ENCODE measurements at places on chromosomes 2 and 18.

- DNase-seq = no peak
These were observed 22.6 kb downstream of the MYO5B start for GRCh38 chr18:50172367-50172766.

DNA sequence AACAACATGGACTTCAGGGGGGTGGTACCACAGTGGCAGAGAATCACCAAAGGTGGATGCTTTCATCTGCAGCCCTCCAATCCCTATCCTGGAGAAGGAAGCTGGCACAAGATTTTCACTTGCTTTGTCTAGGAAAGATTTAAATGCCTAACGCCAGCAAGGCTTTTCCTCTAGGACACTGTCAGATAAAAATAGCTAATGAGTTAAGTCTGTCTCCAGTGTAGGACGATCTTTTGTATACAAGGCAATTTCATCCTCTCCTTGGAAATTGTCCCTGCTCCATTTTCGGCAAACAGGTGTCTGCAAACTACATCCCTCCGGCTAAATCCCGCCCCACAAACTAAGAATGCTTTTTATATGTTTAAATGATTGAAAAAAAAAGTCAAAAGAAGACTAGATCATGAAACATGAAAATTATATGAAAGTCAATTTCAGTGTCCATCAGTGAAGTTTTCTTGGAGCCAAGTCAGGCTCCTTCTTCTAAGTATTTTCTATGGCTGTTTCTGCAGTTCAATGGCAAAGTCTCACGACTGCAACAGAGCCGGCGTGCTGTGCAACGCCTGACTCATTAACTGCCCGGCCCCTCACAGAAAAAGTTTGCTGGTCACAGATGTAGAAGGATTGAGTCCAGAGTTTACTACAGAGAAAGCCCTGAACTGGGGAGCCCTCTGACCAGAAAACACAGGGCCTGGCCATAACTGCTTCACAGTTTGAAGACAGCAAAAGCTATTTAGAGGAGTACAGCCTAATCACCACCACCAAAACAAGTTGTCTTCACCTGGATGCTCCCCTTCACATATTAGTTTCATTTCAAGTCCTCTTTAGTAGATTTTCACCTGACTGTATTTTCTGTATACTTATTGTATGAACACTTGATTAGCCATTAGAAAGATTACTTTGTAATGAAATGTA is 52.3 kb downstream of the PIEZO2 start:
- DNase-seq = no peak

GRCh38 chr2:120227111-120227991 is 4.2 kb upstream of the TMEM185B start:
- no peak for DNase-seq

DNA sequence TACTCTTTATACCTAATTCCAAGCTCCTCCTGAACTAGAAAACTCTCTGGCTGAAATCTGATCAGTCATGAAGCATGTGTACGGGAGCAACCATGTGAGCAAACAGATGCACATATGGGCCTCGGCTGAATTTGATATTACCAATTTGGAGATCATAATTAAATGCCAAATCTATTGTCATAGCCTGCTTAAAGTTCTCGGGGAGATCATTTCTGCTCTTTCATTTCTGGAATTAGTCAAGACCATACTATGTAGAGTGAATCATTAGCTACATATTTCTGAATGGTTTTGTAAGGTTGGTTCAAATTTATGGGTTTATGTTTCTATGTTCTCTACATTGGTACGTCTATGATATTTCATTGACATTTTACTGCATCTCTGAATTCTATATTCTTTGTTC is 205.5 kb downstream of the UBE2E3 start:
- DNase-seq = peak; percentile 11

DNA sequence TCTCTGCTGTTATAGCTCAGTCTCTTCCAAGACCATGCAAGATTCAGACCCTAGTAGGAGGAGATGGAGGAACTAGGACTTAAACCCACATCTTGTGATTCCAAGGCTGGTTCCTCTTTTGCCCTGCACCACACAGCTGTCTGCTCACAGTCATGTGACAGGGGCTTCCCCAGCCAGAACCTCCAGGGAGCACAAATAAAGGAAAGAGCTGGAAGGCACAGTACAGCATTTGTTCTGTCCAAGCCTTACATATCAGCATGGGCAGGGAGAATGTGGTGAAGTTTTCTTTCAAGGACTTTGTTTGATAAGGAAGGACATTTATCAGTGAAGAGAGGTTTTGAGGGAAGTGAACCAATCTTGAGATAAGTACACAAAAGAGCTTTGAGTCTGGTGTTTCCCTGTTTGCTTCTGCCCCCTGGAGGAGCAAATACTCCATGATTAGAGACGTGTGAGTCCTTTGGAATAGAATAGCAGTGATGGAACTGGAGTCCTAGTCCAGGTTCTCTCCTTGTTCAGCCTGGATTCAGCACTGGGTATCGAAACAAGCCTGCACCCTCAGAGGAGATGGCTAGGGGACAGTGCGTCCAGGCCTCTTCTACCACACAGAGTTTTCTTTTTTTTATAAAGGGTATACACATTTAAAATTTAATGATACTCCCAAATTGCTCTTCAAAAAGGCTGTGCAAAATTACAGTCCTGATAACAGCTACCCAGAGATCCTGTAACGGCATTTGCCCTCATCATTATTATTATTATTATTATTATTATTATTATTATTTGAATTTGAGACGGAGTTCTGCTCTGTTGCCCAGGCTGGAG is 24.6 kb upstream of the CASP10 start:
- peak; percentile 83 for DNase-seq

DNA sequence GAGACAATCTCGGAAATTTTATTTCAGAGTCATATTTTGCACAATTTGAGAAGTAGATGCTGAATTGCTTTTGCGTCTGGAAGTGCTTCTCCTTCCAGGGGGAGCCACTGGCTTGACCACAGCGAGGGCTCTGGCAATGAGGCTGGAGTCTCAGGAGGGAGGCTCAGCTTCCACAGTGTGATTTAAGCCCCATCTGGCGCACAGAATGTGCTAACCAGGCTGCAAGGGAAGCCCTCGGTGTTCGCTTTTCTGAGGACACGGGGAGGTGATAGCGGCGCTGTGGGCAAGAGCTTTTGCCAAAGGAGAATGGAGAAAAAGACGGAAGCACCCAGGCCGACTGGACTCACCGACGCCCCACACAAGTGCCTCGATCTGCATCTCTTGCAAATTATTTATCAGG is 52.4 kb downstream of the ADI1 start:
- DNase-seq = no peak
